Skin of body (tissue), 3 donors: ENCODE measurements at places on chromosomes 3 and 15. TPM values are rescaled to one million over a fixed set of nuclear protein-coding genes. Genes with fewer than 3 reads are reported as not detected.

CACNA2D3 gene
- 1.2 TPM for total RNA-seq

KBTBD13 gene
- 0.30 TPM for total RNA-seq

CISH gene
- total RNA-seq, result 10.0 TPM

GRCh38 chr3:17678116-17678741, 64.2 kb downstream of the TBC1D5 start:
- DNase-seq, result no peak

- no peak for DNase-seq
Measured at GRCh38 chr3:179072100-179072438, 460 bp upstream of the ZMAT3 start.

GRCh38 chr15:68402432-68403160, 29.4 kb downstream of the ITGA11 start:
- no peak for DNase-seq

DNA sequence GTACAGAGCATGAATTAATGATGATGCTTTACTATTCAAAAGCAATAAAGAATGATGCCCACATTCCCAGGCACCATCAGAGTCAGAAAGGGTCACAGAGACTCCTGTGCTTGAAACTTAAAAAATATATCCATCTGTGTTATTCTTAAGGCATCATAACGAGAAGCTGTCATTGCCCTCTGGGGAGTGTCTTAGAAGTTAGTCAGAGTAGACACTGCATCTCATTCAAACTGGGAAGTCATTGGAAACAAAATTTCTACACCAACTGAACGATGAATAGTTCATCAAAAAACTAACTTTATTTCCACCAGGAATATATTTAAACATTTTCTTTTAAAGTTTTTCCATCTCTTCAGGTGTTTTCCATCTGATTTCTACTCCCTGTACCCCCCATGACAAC, 122.9 kb downstream of the RFTN1 start:
- no peak for DNase-seq
